ENCODE measurements at places on chromosomes 6 and 20.

- no peak for DNase-seq
Measured at GRCh38 chr6:106894978-106895702, 79.4 kb downstream of the CD24 start.

DNA sequence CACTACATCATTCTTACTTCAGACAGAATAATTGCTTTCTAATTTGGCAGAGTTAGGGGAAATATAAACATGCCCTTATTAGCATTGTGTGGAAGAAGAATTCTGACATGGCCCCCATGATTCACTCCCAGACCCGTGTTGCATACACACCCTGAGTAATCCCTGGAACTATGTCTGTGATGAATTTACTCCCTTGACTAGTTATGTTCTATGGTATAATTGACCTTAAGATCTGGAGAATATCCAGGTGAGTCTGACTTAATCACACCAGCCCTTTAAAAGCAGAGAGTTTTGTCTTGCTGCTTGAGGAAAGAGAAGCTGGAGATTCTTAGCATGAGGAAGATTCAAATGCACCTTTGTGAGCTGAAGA lies 262.9 kb downstream of the SOX4 start:
- DNase-seq: peak; percentile 51

- no peak for DNase-seq
Measured at GRCh38 chr20:59006864-59007664, at the start of gene CTSZ. Gene CTSZ (minus strand): TSS chr20:59007254. CDS start chr20:59007128, 126 bp downstream.

GRCh38 chr6:37429352-37429750 lies 3.7 kb upstream of the CMTR1 start:
- DNase-seq: no peak

GRCh38 chr6:76866091-76866915 lies 597.0 kb downstream of the HTR1B start:
- DNase-seq: no peak

DNA sequence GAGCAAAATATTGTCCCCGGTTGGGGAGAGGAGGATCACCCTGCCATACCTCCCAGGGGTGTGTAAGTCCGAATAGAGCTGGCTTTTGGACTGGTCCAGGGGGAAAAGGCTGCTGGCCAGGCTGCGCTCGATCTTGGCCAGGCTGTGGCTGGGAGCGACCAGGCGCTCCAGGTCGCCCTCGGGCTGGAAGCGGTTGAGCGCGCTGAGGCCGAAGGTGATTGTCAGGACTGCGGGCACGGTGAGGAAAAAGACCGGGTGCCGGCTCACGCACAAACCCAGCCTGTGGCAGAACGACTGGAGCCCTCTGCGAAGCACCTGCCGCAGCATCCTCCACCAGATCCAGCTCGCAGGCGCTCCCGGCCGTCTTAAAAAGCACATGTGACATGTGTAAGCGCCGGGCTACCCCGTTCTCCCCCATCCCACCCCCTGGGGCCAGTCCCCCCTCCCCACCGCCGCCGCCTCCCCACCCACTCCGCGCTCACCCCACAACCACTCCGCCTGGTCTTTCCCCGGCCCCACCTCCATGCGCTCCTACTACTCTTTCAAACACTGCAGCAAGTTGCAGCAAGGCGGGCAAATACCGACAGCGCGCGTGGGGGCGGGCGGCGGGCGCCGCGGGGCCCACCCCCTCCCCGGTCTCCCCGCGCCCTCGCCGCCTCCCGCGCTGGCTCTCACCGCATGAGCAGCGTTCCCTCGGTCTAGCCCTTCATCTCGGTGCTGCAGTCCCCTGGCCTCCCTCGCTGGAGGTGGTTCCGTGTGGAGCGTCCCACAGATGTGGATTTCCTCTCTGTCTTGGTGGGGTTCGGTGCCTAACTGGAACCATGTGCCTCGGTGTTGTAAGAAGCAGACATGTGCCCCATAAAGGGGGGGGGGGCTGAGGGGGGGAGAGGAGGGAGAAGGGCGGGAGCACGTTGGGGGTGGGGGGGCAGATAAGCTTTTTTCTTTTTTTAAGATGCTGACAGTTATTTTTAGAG lies 42.4 kb downstream of the PTCHD4 start:
- DNase-seq: no peak

GRCh38 chr6:158789115-158789917 lies 29.9 kb downstream of the EZR start:
- DNase-seq: no peak
